ENCODE measurements at places on chromosomes 12 and 14. TPM values are rescaled to one million over a fixed set of nuclear protein-coding genes. Genes with fewer than 3 reads are reported as not detected.
A peak's percentile ranks its signal among the peaks of the same experiment; 100 is the strongest.

DNA sequence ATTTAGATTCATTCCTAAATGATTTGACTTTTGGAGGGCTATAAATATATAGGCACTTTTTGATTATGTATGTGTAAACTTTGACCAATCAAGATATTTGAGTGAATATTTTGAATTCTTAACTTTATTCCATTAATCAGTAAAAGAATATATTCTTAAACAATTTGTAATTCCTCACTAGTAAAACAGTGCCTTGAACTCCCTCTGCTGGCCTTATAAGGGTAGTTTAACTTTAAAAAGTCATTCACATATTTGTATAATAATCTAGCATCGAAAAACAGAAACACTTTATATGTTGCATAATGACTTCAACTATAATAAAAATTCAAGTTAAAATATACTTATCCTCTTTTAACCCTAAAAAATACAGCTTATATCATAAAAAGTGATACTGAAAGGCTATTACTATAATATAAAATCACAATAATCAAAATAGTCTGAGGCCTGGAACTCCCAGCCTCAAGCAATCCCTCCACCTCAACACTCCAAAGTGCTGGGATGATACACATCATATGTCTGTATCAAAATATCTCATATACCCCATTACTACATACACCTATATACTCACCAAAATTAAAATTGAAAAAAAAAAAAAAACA is 31.2 kb downstream of the CCDC59 start:
- H3K27ac ChIP-seq, result no peak overlapping the region
- no peaks in the 10 kb centered on the region for H3K27me3 ChIP-seq
- no peak for DNase-seq
- H3K36me3 ChIP-seq, result no peaks in the 10 kb centered on the region

- no peak overlapping the region for H3K4me3 ChIP-seq
- H3K36me3 ChIP-seq, result peaks cover 17% of the 10 kb centered on the region
- H3K4me1 ChIP-seq, result peaks cover 15% of the 10 kb centered on the region
- no peak for DNase-seq
- no peaks in the 10 kb centered on the region for H3K27me3 ChIP-seq
Observed at GRCh38 chr12:122126713-122127597, 47.1 kb downstream of the IL31 start.

DNA sequence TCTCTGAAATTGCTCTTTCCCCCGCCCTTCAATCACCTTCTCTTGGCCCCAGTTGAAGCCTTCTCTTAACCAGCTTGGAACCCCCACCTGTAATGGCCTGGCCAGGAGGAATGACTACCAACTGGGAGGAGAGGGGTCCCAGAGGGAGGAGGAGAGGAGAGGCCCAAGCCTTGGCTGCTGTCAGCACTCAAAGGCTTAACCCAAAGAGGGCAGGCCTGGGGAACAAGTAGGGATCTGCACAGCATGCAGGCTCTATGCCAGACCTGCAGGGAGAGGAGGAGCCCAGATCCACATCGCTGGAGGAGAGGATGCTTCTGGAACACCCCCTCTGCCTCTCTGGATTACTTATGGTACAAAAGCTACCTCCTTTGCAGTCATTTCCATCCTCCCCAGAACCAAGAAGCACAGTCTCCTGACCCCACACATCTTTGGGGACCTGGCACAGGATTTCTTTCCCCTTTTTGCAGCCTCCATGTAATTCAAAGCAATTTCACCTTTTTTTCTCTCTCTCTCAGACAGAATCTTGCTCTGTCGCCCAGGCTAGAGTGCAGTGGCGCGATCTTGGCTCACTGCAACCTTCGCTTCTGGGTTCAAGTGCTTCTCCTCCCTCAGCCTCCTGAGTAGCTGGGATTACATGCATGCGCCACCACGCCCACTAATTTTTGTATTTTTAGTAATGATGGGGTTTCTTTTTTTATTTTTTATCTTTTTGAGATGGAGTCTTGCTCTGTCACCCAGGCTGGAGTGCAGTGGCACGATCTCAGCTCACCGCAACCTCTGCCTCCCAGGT is 6.2 kb downstream of the RARG start:
- H3K36me3 ChIP-seq, result peaks cover 19% of the 10 kb centered on the region
- no peak for DNase-seq
- H3K27ac ChIP-seq, result peak overlapping the region; percentile 50
- peak overlapping the region; percentile 0 for H3K4me3 ChIP-seq
- peaks cover 68% of the 10 kb centered on the region for H3K4me1 ChIP-seq

DNA sequence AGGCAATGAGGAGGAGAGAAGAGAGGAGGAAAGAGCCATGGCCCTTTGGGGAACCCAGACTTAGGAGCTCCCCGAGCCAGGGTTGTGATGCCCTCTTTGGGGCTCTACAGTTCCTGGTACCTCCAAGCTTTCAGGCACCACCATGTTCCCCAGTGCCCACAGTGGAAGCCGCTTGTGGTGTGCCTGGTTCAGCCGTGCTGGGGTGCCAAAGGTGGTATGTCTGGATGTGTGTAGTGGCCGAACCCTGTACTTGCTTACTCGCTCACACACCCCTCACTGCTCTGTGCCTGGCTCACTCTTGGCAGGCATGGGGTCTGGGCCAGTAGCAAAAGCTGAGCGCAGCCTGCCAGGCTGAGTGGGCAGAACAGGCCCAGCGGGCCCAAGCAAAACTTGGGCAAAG is 210.7 kb downstream of the MON2 start:
- no peaks in the 10 kb centered on the region for H3K4me1 ChIP-seq
- H3K27me3 ChIP-seq, result peaks cover 16% of the 10 kb centered on the region
- DNase-seq, result no peak

- no peaks in the 10 kb centered on the region for H3K4me1 ChIP-seq
- no peak overlapping the region for H3K4me3 ChIP-seq
- no peaks in the 10 kb centered on the region for H3K36me3 ChIP-seq
- no peak overlapping the region for H3K27ac ChIP-seq
- DNase-seq, result no peak
Observed at GRCh38 chr12:79151956-79152355, 287.4 kb downstream of the SYT1 start.

GRCh38 chr14:82905762-82906161 is 1372.1 kb upstream of the SEL1L start:
- no peak overlapping the region for H3K4me3 ChIP-seq
- H3K27me3 ChIP-seq, result no peaks in the 10 kb centered on the region
- no peak for DNase-seq
- no peak overlapping the region for H3K27ac ChIP-seq
- no peaks in the 10 kb centered on the region for H3K4me1 ChIP-seq

The GPX2 gene
- total RNA-seq, result not detected

- no peak overlapping the region for H3K4me3 ChIP-seq
- no peaks in the 10 kb centered on the region for H3K4me1 ChIP-seq
- no peaks in the 10 kb centered on the region for H3K27me3 ChIP-seq
- no peak overlapping the region for H3K27ac ChIP-seq
Observed at GRCh38 chr12:57325395-57325794, 74.4 kb upstream of the STAC3 start.

The WBP11 gene
- total RNA-seq, result 138 TPM

GRCh38 chr12:95326855-95327254 is 109.2 kb downstream of the VEZT start:
- H3K27ac ChIP-seq, result no peak overlapping the region
- H3K27me3 ChIP-seq, result no peaks in the 10 kb centered on the region
- no peak overlapping the region for H3K4me3 ChIP-seq
- DNase-seq, result no peak

DNA sequence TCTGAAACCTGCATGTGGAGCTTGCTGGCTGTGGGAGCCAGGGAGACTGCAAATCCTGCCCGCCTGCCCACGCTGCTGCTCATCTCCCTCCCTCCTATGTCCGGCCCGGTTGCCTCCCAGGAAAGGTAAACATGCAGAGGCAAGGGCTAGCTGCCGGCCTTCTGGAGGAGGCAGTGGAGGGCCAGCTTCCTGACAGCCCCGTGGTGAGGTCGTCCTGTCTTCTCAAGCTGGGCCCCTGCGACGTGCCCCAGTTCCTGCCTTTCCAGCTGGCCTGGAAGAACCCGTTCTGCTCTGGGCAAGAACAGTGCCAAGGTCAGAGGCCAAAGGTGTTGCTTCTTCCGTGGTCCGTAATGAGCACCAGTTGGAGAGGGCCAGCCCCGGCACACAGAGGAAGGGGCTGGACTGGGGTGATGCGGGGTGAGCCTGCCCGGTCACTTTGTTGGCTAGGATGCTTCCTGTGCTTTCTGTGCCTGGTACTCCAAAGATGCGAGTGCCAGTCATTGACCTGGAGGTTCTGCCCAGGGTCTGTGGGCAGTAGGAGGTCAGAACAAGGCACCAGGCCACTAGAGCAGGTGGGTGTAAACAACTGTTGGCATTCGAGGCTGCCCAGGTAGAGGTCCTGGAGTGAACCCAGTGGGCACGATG is 25.3 kb downstream of the TPCN1 start:
- peaks cover 9% of the 10 kb centered on the region for H3K4me1 ChIP-seq
- H3K36me3 ChIP-seq, result peaks cover 26% of the 10 kb centered on the region
- H3K27ac ChIP-seq, result no peak overlapping the region
- H3K27me3 ChIP-seq, result no peaks in the 10 kb centered on the region

- H3K27me3 ChIP-seq, result no peaks in the 10 kb centered on the region
- no peaks in the 10 kb centered on the region for H3K4me1 ChIP-seq
- peaks cover 39% of the 10 kb centered on the region for H3K36me3 ChIP-seq
- DNase-seq, result no peak
- H3K27ac ChIP-seq, result no peak overlapping the region
Observed at GRCh38 chr12:48084066-48084465, 21.8 kb downstream of the SENP1 start.

The CACNB3 gene
- total RNA-seq, result 9.9 TPM

The KRT6A gene
- not detected for total RNA-seq

- no peak overlapping the region for H3K27ac ChIP-seq
- no peaks in the 10 kb centered on the region for H3K36me3 ChIP-seq
- H3K27me3 ChIP-seq, result peaks cover 90% of the 10 kb centered on the region
- DNase-seq, result no peak
Observed at GRCh38 chr12:48002414-48002730, 1.9 kb downstream of the COL2A1 start.

The KRT85 gene
- not detected for total RNA-seq

DNA sequence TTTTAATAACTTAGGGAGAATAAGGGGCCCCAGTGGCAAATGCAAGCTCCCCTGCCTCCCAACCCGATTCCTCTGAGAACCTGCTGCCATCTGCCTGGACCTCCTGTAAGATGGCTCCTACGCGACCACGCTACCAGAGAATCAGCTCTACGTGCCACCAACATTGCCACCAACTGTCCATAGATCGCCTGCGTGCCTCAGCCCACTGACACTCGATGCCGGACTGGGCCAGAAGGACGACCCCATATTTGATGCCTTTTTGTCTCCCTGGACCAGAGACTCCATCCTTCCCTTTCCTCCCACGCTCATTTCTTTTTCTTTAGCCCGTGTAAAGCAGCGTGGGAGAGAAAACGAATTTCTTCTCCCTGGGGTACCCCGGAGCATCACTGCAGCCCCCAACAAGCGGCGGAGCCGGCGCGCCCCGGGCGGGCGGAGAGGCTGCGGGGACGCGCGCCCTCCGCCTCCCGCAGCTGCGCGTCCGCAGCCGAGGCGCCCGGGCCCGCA is 565 bp upstream of the KLHL42 start:
- H3K36me3 ChIP-seq, result peaks cover 18% of the 10 kb centered on the region
- peak overlapping the region; percentile 73 for H3K4me3 ChIP-seq
- peaks cover 20% of the 10 kb centered on the region for H3K27me3 ChIP-seq
- DNase-seq, result no peak

DNA sequence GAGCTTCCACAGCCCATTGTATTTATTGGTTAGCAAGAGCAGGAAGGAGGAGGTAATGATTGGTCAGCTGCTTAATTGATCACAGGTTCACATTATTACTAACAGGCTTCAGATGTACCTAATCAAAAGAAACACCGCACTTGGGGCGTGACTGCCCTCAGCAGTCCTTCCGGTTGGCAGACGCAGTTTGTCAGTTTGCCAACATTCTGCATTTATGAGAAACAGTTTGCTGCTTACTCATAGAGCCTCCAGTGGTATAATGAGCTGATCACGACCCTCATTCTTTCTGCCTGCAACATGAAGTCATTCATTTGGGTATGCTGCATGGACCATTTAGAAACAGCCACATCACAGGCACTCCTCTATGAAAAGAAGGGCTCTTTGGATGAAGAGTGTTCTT is 42.5 kb upstream of the PPM1H start:
- H3K4me3 ChIP-seq, result no peak overlapping the region
- no peak for DNase-seq
- no peak overlapping the region for H3K27ac ChIP-seq
- H3K36me3 ChIP-seq, result no peaks in the 10 kb centered on the region
- H3K27me3 ChIP-seq, result no peaks in the 10 kb centered on the region

- no peaks in the 10 kb centered on the region for H3K36me3 ChIP-seq
- H3K27me3 ChIP-seq, result peaks cover 11% of the 10 kb centered on the region
- H3K27ac ChIP-seq, result no peak overlapping the region
- H3K4me1 ChIP-seq, result peaks cover 4% of the 10 kb centered on the region
Observed at GRCh38 chr12:21296751-21297406, 37.8 kb downstream of the SLCO1A2 start.

DNA sequence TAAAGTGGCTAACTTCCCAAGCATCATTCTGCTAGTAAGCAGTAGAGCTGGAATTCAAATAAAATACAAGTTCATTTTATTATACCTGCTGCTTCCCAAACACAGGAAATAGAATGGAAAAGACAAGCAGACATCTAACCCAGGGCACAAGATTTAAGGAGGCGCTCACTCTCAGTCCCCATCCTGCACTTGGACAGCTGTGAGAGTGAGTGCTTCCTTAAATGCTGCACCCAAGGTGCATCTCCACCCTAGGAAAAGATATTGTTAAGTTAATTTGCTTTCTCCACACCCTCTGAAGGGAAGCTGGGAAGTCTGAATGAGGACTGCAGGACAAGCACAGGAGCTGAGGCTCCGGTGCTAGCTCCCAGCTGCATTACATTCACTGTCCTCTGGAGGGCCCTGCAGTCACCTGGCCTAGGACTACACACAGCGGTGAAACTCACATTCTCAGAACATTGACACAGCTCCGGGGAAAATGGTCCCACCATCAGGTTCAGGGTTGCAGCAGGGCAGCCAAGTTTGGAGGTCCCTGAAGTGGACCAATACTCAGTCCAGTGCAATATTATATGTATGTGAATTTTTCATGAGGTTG is 14.2 kb downstream of the HEBP1 start:
- H3K4me1 ChIP-seq, result no peaks in the 10 kb centered on the region
- no peak overlapping the region for H3K27ac ChIP-seq
- no peaks in the 10 kb centered on the region for H3K27me3 ChIP-seq

DNA sequence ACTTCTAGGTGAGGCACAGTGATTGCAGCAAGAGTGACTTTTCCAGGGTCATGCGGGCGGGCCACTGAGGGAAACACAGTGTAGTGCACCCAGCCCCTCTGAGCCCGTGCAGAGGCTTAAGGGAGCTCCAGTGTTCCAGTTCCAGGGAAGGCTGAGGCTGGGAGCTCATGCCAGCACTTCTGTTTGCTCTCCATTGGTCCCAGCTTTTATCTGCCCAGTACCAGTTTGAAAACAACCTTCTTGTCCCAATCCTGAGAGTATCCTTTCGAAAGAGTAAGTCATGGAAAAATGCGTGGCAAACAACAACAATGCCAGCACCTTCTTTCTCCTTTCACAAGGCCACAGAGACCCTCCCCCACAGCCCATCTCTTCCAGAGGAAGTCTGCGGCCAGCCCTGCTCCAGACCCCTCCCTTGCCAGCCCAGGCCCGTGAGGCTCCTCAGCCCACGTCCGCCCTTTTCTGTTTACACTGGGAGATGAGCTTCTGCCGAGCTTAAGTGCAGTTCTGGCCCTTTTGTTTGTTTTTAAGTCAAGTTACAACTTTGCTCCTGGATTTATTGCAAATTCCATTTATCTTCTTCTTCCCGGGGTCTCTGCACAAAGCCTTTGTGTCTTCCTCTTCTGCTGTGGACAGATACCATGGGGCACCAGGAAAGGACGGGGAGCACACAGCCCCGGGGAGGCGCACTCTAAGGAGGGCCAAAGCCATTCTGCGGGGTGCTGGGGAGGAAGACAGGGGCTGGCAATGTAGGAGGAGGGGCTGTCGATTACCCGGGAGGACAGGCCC is 185.6 kb downstream of the ZFP36L1 start:
- H3K27me3 ChIP-seq, result no peaks in the 10 kb centered on the region
- peak overlapping the region; percentile 34 for H3K27ac ChIP-seq
- peak overlapping the region; percentile 13 for H3K4me3 ChIP-seq
- DNase-seq, result no peak
- peaks cover 4% of the 10 kb centered on the region for H3K4me1 ChIP-seq
